NCI-H1694 (cell line): ENCODE measurements at places on chromosomes 6 and 20.

DNA sequence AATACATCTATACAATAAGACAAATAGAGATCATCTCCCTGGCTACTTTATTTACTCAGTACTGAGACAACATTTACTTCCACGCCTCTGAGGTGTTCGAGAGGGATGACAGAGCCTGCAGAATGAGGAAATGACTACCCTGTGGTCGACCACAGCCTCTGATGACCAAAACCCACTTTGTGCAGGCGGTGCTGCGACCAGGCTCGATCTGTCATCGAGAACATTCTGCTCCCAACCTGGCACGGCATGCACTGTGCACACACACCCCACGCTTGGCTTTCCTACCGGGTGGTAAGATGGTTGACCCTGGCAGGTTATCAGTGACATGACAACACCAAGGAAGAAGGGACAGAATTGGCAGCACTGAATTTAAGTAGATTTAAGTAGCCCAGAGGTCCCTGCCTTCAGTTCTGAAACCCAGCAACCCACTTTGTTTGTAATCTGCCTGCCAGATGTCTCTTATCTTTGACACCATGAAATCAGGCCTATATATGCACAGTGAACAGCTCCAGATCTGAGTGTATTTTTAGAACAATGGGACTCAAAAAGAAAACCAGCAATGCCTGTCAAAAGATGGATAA lies 42.6 kb downstream of the TTI1 start:
- peak; percentile 19 for DNase-seq

DNA sequence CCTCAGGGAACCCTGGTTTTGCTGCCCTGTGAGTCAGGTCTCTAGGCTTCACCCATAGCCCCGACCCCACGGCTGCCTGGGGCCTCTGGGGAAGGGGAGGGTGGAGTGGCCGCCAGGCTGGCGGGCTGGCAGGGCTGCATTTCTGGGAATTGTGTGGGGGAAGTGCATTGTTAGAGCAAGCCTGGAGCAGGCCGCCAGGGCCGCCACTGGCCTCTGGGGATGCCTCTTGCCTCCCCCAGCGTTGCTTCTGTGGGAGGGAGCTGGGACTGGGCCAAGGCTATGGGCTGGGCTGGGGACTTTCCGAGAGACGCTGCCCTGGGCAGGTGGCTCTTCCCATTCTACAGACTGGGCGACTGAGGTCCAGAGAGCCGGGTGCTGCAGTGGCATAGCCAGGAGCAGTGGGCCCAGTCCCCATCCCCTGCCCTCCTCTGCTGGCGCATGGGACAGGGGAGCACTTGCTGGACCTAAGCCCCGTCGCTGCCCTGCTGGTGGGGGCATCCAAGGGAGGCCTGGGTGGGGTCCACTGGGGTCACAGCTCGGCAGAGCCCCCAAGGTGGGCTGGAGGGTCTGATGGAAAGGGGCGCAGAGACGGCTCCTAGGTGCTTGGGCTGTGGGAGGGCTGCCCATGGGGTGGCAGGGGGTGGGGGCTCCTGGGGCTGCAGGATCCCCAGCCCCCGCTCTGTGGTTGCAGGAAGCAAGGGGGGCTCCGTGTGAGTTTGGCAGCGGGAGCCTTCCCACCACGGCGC lies 6.6 kb upstream of the SOX18 start:
- DNase-seq: peak; percentile 22

DNA sequence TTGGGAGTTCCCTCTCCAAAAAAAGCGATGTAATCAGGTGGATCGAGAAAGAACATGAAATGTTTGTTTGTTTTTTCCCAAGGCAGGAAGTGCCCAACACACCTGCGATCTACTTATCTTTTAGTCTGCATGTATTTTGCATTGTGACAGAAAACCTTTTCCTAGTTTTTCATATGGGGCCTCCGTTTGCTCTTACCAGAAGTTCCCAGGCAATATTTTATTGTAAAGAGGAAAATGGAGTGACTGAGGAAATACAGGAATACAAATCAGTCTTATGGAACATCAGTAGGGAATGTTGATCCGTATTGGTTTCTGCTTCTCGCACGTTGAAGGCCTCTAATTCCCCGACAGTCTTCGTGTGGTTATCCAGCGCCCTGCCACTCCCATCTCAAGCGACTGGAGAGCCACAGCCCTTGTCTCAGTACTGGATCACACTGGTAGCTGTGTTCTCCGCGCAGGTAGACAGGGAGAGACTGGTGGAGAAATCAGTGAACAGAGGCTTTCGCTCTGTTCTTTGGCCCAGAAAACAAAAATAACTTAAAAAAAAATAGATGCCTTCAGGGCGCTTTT lies 107.4 kb downstream of the TRIM27 start:
- no peak for DNase-seq

GRCh38 chr6:108001696-108002231 lies 43.8 kb upstream of the SEC63 start:
- DNase-seq: no peak

- no peak for DNase-seq
Measured at GRCh38 chr6:4908062-4908461, 95.8 kb downstream of the RPP40 start.

- DNase-seq: no peak
Measured at GRCh38 chr6:136244061-136244616, 6.0 kb downstream of the MTFR2 start.

- no peak for DNase-seq
Measured at GRCh38 chr6:5484692-5485091, 223.4 kb downstream of the FARS2 start.

- DNase-seq: no peak
Measured at GRCh38 chr6:126657561-126658175, 317.8 kb downstream of the CENPW start.

GRCh38 chr6:111027219-111027618 lies 45.4 kb downstream of the RPF2 start:
- DNase-seq: no peak

- no peak for DNase-seq
Measured at GRCh38 chr20:44843876-44844275, 33.5 kb upstream of the RIMS4 start.

GRCh38 chr6:160419488-160419887 lies 71.3 kb downstream of the SLC22A3 start:
- no peak for DNase-seq

GRCh38 chr6:29907637-29908340 lies 34.5 kb upstream of the HLA-A start:
- no peak for DNase-seq

GRCh38 chr6:44524476-44525227 lies 137.1 kb downstream of the CDC5L start:
- no peak for DNase-seq

GRCh38 chr6:158963020-158963808 lies 36.8 kb downstream of the RSPH3 start:
- DNase-seq: no peak

DNA sequence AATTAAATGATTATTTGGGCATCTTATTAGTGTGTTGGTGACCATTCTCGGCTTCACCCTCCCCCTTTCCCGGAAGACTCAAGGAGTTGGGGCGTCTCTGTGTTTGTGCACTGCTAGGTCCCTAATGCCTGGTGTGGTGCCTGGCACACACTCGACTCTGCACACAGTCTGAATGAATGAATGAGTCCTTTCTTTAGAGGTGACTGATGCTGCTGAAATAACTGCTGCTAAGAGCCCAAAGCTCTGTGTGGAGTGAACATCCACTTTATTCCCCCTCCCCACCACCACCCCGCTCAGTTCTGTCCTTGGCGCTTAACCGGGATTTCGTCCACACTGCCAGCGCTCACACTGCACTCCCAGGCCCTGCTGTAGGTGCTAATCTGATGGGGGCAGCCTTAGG lies 1.2 kb upstream of the PHACTR3 start:
- DNase-seq: no peak

DNA sequence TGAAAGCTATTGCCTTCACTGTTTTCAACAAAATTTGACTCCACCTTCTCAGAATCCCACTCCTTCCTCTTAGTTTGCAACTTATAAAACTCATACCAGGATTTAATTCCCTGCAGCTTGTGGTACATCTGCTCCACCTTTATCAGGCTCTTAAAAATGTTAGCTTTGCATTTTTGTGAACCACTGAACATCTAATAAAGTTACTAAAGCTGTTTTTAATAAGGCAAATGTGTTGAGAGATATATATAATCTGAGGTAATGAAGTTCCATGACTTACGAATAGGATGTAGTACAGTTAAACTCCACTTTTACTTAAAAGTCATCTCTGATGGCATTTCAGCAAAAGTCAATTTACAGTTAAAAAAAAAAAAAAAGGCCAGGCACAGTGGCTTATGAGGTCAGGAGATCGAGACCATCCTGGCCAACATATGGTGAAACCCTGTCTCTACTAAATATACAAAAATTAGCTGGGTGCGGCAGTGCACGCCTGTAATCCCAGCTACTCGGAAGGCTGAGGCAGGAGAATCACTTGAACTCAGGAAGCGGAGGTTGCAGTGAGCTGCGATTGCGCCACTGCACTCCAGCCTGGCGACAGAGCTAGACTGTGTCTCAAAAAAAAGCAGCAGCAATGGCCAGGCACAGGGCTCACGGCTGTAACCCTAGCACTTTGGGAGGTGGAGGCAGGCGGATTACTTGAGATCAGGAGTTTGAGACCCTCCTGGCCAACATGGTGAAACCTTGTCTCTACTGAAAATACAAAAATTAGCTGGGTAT lies 106.2 kb downstream of the KIF13A start:
- no peak for DNase-seq

GRCh38 chr6:41647061-41647511 lies 8.8 kb downstream of the MDFI start:
- no peak for DNase-seq

GRCh38 chr6:168219804-168220203 lies 99.8 kb downstream of the DACT2 start:
- no peak for DNase-seq

GRCh38 chr6:140915551-140915950 lies 1217.2 kb upstream of the GJE1 start:
- no peak for DNase-seq

GRCh38 chr6:143397227-143398222 lies 53.0 kb downstream of the ADAT2 start:
- DNase-seq: no peak

DNA sequence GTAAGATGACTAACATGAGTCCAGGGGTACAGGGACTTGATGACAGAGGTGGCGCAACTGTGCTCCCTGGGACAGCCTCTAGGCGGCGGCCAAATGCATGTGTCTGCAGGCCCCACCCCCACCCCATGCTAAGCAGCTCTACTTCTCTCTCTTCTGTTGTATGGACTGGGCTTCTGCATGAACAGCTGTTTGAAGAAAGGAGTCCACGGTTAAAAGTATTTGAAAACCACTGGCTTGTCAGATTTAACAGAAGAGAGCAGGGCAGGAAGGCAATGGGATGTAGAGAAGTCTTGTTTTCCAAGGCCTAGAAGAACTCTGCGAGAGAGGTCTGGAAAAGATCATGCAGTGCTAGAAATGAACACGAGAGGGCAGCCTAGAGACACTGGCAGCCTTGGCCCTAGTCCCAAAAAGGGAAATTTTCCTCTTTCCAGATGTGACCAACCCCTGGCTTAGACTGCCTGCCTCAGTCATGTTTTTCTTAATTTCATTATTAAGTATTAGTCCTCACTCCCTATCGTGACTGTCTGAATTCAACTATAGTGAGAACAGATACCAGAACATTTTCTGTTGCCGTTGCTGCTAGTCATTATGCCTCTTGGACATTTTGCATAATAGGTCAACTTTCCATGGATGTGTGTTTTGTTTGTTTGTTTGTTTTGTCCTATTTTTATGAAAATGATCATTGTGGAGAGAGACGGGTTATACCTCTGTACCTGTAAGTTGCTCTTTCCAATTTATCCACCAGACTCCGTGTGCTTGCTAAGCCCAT lies 265.0 kb downstream of the ADGRG6 start:
- peak; percentile 13 for DNase-seq

DNA sequence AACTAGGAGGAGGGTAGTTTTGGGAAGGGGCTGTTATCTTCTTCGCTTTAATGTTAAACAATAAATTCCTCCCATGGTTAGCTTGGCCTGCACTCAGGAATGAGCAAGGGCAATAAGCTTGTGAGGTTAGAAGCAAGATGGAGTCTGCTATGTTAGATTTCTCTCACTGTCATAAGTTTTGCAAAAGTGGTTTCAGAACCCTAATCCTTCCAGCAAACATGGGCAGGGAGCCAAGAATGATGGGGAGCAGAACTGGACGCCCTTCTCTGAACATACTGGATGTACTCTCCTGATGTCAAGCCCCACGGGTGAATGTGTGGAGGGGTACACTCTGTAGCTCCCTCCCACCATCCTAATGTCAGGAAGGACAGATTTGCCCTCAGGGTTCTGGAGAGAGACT lies 22.3 kb downstream of the C6orf163 start:
- DNase-seq: no peak

DNA sequence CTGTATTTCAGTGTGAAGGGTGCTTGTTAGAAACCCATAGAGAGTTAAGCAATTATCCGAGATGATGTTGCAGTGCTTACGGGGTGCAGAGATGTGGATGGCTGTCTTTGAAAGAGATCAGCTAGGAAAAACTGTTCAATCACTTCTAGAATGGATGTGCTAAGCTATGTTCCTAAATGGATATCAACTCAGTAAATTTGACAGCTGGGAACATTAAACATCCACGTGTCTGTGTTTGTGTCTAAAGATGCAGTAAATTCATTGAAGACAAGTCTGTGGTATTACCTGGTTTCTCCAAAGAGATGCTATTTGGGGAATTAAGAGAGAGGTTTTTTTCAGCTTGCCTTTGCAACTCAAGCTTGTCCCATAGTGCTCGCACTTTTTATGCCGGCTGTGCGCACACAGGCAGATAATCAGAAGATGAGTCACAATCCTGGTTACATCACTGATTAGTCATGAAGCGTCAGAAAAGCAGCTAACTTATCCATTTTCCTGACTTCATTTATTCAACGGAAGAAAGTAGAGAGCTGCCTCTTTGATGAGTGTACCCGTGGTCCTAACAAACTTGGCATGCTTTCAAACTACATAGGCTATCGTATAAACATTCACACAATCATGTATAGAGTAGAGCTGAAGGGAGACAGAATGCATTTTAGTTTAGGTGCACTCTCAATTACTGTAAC lies 691.7 kb upstream of the SLC35B3 start:
- no peak for DNase-seq

GRCh38 chr6:160417146-160417545 lies 69.0 kb downstream of the SLC22A3 start:
- DNase-seq: no peak

DNA sequence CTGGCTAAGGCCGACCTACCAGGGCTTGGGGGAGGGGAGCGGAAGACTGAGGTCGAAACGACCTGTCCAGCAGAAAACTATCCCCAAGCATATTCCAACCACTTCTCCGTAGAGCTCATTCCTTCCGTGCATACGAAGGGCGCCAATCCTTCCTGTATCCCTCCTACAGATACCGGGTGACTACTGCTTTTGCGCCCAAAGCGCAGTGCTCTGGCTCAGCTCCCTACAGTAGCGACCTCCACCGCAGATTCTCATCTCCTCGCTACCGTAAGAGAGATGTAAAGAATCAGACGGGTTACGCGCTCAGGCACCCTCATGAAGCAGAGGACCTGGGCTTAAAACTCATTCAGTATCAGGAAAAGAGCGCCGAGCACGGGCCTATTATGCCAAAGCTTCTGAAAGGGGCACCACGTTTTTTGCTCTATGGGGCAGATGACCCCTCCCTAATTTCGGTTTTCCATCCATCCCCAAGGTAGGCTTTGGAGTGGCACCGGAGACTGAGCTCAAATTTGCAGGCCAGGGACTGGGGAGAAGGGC lies 563 bp upstream of the NNAT start:
- DNase-seq: no peak

- peak; percentile 79 for DNase-seq
Measured at GRCh38 chr20:8912731-8913130, 156.2 kb upstream of the PLCB4 start.

GRCh38 chr6:3336066-3336786 lies 77.5 kb downstream of the PSMG4 start:
- DNase-seq: no peak
